Nasal cavity respiratory epithelium epithelial cell of viscerocranial mucosa (primary cell): ENCODE measurements at places on chromosomes 5 and 9. TPM values are rescaled to one million over a fixed set of nuclear protein-coding genes. Genes with fewer than 3 reads are reported as not detected.

Gene SLC6A19
- total RNA-seq: not detected in 2 replicates

Gene EFNA5
- 6.8 and 18.7 TPM in 2 replicates for total RNA-seq

Gene IL3
- total RNA-seq: not detected in 2 replicates

Gene HMCN2
- total RNA-seq: under 0.01 TPM in 2 replicates

Gene PCDHA2
- under 0.01 TPM in 1 of 2 replicates, not detected in the other for total RNA-seq

Gene OTULINL
- total RNA-seq: 0.34 and 0.36 TPM in 2 replicates

Gene SEPTIN8
- 20.5 and 43.4 TPM in 2 replicates for total RNA-seq

Gene SCGB3A2
- not detected in 2 replicates for total RNA-seq

Gene TCF7
- under 0.01 and 0.36 TPM in 2 replicates for total RNA-seq

Gene USP20
- total RNA-seq: 9.6 and 13.4 TPM in 2 replicates

Gene DMRTA1
- total RNA-seq: 5.5 and 6.5 TPM in 2 replicates

Gene COL15A1
- 0.07 TPM in 1 of 2 replicates, not detected in the other for total RNA-seq

Gene ENHO
- not detected in 2 replicates for total RNA-seq

Gene IDNK
- 1.5 and 3.8 TPM in 2 replicates for total RNA-seq
